ENCODE measurements at places on chromosomes 5 and 9.

DNA sequence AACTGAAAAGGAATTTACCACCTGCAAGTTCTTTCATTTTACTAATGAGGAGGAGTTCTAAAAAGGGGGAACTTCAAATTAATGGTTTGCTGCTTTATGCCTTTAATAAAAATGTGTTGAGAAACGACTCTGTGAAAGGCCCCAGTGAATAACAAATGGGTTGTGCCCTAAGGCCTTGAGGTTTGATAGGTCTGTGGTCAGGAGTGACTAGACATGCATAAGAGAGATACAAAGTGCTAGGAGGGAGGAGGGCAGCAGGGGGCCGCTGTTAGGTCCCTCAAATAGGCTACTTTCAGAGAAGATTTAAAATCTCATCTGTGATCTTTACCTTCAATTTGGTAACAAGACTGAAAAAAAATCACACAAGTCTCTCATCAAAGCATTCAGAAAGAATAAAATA lies 58.3 kb downstream of the FAM81B start:
- DNase-seq = no peak

DNA sequence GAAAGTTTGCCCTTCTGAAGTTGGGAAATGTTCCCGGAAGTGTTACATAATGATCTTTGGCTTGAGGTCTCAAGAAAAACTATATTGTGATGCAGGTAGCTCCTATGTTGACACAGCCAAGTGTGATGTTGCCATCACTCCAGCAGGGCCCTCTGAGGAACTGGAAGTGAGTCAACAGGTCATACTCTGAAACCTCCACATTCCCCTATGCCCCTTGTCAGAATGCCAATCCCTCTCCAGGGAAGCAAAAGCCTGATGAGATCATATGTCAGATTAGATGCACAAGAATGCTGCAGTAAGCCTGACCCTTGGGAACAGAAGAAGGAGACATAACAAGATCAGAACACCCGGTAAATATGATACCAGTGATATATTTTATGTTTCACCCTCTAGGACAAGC lies 66.8 kb upstream of the ITGA2 start:
- DNase-seq = no peak

DNA sequence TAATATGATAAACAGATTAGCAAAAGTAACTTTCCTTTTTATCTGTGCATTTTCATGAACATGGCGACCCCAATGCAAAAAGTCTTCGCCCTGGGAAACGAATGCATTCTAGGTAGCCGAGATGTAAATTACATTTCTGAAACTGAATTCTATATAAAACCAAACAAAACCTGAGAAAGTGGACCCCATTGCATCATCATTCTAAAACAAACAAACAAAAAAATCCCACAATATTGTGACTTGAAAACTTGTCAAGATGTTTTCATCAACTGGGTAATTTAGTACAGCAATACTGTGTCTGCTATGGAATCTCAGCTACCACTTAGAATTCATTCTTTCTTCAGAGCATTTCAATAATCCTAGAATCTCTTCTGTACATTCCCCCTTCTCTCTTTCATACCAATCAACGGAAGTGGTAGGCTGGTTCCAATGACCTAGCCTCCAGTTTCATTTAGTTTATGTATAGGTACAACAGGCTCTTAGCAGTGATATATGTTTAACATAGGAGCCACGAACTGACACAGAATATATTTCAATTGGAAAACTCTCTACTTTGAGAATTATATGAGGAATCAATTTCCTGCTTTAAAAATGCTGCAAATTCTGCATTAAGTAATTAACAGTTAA lies 85.6 kb downstream of the FBXW11 start:
- DNase-seq = no peak

- DNase-seq = no peak
Measured at GRCh38 chr5:136030956-136031611, 2.3 kb downstream of the TGFBI start.

DNA sequence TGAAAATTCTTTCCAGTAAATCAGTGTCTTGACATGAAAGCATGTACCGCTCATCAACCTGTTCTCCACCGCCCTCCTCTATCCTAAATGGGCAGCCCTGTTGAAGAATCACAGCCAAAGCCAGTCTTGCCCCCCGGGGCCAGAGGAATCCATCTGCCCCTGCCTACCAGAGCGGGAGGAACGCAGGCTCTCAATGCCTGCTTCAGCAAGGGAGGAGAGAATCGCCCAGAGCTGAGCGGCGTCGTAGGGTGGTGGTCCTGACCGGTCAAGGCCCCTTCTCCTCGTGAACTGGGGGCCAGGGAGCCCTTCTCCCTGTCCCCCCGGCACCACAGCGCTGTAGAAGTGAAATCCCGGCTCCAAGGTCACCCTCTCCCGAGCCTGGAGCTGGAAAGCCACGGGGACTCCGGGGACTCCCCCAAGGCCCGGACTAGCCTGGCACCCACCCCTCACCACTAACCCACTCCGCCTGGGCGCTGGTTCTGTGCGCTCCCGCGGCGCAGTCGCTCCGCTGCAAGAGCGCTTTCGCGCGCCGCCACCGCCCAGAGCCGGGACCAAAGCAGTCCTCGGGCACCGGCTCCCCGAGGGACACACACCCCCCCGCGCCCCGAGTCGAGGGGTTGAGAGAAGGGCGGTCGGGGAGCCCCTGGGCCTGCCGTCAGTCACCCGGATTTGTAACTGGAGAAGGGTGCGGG lies 718 bp upstream of the TMEM215 start:
- DNase-seq = no peak
